ENCODE measurements at places on chromosomes 12 and 14. TPM values are rescaled to one million over a fixed set of nuclear protein-coding genes. Genes with fewer than 3 reads are reported as not detected.

DNA sequence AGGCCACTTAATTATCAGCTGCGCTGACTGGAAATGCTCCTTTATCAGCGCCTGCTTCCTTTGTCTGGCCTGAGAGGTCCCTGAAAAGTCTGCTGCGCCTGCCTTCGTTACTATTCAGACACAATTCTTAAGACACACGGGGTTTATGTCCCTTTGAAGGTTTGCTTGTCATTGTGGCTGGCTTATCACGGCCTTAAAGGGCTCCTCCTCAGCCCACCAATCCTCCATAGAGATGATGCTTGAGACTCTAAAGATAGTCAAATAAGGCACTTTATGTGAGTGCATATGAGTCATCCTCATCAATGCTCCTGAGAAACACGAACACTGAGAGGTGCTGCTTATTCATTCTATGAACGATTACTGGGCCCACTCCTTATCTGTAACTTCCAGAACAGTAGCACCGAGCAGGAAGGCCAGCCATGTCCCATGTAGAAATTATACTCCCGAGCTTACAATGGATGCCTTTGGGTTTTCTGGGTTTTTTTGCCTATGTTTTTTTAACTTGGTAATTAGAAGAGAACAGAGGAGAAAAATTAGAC lies 1268.2 kb upstream of the TMEM132C start:
- H3K36me3 ChIP-seq: no peaks in the 10 kb centered on the region
- no peaks in the 10 kb centered on the region for H3K4me1 ChIP-seq
- peaks cover 6% of the 10 kb centered on the region for H3K27me3 ChIP-seq
- DNase-seq: no peak

The AKAP5 gene
- 1.2 TPM for total RNA-seq

DNA sequence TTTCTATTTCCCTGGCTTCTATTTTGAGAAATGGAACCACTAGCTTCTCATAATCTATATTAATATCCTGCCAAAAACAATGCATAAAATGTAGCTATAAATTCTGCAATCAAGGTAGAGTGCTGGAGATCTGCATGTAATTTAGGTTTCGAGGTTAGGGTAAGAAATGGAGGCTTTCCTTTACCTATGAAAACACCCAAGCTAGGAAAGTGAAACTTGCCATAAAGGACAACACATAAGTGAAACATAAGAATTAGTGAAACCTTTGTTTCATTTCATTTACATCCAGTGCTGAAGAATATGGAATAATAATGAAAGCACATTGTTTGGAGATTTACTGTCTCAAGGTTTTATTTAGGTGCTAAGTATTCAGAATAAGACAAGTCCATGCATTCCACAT lies 9.7 kb downstream of the CLEC2A start:
- H3K4me3 ChIP-seq: no peak overlapping the region
- no peak for DNase-seq
- peaks cover 19% of the 10 kb centered on the region for H3K4me1 ChIP-seq
- H3K36me3 ChIP-seq: no peaks in the 10 kb centered on the region
- no peaks in the 10 kb centered on the region for H3K27me3 ChIP-seq

- H3K27me3 ChIP-seq: no peaks in the 10 kb centered on the region
- no peak overlapping the region for H3K4me3 ChIP-seq
- DNase-seq: no peak
- H3K36me3 ChIP-seq: peaks cover 4% of the 10 kb centered on the region
- H3K4me1 ChIP-seq: peaks cover 17% of the 10 kb centered on the region
Measured at GRCh38 chr14:75067212-75067611, 2.2 kb upstream of the ZC2HC1C start.

DNA sequence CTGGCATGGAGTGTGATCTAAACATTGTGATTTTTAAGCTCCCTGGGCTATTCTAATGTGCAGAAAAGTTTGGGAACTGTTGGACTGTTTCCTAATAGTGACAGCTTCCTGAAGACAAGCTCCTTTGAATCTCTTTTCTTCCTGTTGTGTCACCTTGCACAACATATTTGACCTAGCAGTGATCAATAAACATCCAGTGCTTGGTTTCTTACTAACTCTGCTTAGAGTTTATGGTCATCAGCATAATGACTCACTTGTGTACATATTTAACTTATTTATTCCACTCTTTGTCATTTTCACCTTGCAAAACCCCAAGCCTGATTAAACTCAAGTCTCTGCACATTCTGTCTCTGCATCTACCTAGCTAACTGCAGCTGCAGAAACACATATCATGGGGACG lies 27.3 kb upstream of the TBC1D30 start:
- no peaks in the 10 kb centered on the region for H3K36me3 ChIP-seq
- H3K27me3 ChIP-seq: peaks cover 24% of the 10 kb centered on the region
- no peak overlapping the region for H3K27ac ChIP-seq
- H3K4me3 ChIP-seq: no peak overlapping the region
- no peak for DNase-seq

The PLCZ1 gene
- not detected for total RNA-seq

DNA sequence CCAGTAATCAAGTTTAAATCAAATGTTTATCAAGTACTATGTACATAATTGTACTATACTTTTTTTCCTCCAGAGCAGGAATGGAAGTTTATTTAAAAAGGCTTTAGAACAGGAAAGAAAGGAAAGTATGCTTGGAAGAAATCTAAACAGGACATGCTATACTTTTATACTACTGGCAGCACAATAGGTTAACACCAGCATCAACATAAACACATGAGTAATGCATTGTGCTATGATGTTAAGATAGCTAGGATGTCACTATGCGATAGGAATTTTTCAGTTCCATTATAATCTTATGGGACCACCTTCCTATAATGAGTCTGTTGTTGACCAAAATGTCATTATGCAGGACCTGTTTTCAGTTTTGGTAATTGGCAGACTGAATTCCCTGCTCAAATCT lies 41.5 kb upstream of the ANKS1B start:
- no peak overlapping the region for H3K27ac ChIP-seq
- H3K4me1 ChIP-seq: no peaks in the 10 kb centered on the region
- peaks cover 11% of the 10 kb centered on the region for H3K36me3 ChIP-seq
- no peaks in the 10 kb centered on the region for H3K27me3 ChIP-seq
- no peak overlapping the region for H3K4me3 ChIP-seq

The SLC38A4 gene
- total RNA-seq: not detected

The FOXA1 gene
- not detected for total RNA-seq

The CCNB1IP1 gene
- total RNA-seq: 73.1 TPM
